Natural killer cell treated with Interleukin-12 subunit alpha and Interleukin-12 subunit beta and Interleukin-15 and Interleukin-18, amount 100 ng/mL, for 72 hours (primary cell): ENCODE measurements at places on chromosomes 3 and 15.
A peak's percentile ranks its signal among the peaks of the same experiment; 100 is the strongest.

DNA sequence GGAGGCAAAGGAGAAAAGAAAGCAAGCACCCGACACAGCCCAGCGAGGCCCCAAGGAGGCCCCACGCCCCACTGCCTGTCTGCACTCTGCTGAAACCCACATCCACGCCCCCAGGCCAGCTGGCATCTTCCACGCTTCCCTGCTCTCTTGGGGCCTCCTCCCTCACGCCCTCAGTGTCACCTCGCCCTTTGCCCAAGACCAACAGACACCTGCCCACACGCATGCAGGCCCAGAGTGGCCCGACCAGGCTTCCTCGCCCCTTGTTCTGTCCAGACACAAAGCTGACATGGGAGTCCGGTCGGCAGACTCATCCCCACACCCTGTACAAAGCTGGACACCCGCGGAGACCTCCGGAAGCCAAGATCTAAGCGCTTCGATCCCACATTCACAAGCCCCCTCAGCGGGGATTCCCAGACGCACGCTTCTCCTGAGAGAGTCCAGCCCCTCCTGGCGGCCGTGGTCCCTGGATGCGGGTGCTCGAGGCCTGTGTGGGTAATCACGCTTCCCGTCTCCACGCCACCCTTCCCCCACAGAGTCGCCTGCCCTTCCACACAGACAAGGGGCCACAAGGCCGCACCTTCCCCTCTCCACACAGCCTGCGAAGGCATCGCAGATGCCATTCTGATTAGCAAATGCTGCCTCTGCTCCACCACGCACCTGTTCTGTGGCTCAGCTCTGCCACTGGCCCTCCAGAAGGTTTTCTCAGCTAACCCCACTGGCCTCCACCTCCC is 176.6 kb downstream of the XXYLT1 start:
- peaks cover 22% of the 10 kb centered on the region for H3K4me1 ChIP-seq
- H3K36me3 ChIP-seq = no peaks in the 10 kb centered on the region
- no peak overlapping the region for H3K4me3 ChIP-seq

DNA sequence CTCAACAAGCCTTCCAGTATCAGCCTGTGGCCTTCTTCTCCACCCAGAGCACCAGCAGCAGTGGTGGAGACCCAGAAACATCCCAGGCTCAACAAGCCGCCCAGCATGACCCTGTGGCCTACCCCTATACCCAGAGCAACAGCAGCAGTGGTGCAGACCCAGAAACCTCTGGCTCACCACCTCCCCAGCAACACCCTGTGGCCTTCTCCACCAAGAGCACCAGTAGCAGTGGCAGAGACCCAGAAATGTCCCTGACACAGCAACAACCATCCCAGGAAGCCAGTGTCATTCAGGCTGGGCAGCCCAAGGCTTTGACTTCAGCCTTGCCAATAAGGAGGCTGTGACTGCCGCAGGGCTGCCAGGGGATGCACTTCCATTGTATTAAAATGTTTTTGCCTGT is 16.3 kb upstream of the EMC3 start:
- H3K36me3 ChIP-seq = peaks cover 10% of the 10 kb centered on the region
- H3K27ac ChIP-seq = no peak overlapping the region
- H3K4me3 ChIP-seq = no peak overlapping the region
- no peak for DNase-seq
- peaks cover 18% of the 10 kb centered on the region for H3K4me1 ChIP-seq

DNA sequence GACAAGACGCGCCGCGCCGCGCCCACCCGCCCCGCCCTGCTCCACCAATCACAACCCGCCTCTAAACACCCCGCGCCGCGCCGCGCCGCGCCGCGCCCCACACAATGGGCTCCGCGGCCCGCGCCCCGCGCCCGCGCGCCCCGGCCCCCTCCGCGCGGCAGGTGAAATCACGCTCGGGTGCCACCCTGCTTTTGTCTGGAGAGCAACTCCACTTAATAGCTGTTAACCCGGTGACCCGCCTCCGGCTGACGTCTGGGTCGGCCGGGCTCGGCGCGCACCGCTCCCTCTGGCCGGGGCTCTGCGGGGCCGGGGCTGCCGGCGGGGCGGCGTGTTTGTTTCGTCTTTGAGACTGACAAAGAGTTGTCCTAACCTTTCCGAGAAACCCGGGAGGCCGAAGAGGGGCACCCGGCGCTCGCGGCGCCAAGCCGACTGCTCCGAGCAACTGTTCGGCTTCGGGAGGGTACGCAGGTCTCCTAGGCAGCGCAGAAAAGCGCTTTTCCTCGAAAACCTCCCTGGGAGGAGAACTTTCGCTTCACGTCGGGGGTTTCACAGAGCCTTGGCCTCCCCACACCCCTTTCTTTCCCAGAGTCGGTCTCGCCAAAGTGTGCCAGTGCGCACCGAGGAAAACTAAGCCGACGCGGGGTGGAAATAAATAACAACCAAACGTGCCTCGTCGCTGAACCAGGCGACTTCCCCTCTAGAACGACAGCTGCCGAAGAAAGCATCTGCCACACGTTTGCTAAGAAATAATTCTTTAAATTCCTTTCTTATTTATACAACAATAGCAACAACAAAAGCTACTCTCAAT is 518.4 kb downstream of the FOXP1 start:
- no peak overlapping the region for H3K4me3 ChIP-seq
- peaks cover 40% of the 10 kb centered on the region for H3K4me1 ChIP-seq
- H3K27ac ChIP-seq = no peak overlapping the region
- no peaks in the 10 kb centered on the region for H3K36me3 ChIP-seq

- no peak for DNase-seq
- no peak overlapping the region for H3K4me3 ChIP-seq
- no peaks in the 10 kb centered on the region for H3K36me3 ChIP-seq
- no peaks in the 10 kb centered on the region for H3K4me1 ChIP-seq
- H3K27me3 ChIP-seq = no peaks in the 10 kb centered on the region
Observed at GRCh38 chr3:40404591-40405198, 17.7 kb downstream of the ENTPD3 start.

DNA sequence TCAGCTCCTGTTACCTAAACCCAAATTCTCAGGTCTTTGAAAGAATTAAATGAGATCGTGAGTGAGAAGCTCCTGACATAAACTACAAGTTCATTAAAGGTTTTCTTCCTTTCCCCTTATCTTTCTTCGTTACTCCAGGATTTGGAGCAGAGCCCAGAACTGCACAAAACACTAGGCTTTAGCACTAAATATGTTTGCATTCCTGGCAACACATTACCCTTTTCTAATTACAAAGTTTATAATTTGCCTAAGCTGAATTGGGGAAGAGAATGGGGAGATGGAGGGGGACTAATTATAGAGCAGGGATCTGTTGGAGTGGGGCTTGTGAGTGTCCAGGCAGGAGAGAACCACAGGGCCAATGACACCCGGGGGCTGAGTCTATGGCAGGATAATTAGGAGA is 109.7 kb downstream of the SV2B start:
- DNase-seq = no peak
- H3K36me3 ChIP-seq = no peaks in the 10 kb centered on the region
- no peak overlapping the region for H3K27ac ChIP-seq
- no peaks in the 10 kb centered on the region for H3K4me1 ChIP-seq
- no peak overlapping the region for H3K4me3 ChIP-seq

DNA sequence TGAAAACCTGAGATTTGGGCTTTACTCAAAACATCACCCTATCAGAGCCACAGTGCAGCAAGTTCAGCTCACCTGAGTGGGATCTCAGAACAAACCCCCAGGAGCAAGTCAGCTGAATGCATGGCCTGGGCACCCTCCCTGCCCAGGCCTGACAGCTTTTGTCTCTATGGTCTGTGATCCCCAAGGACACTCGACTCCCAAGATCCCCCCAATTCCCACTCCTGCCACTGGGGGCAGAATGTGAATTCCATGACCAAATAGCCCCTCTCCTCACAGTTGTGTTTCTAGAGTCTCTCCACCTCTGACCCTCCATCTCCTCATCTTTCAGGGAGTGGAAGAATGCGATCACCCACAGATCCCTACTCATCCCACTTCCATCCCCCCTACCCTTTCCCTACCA is 58.9 kb downstream of the ZNF445 start:
- H3K4me3 ChIP-seq = no peak overlapping the region
- H3K36me3 ChIP-seq = no peaks in the 10 kb centered on the region
- no peaks in the 10 kb centered on the region for H3K27me3 ChIP-seq
- no peaks in the 10 kb centered on the region for H3K4me1 ChIP-seq
- DNase-seq = no peak

GRCh38 chr3:177713928-177714900 is 516.9 kb upstream of the TBL1XR1 start:
- H3K27me3 ChIP-seq = no peaks in the 10 kb centered on the region
- no peak for DNase-seq
- peaks cover 3% of the 10 kb centered on the region for H3K4me1 ChIP-seq
- no peaks in the 10 kb centered on the region for H3K36me3 ChIP-seq

GRCh38 chr3:94217406-94217805 is 154.5 kb downstream of the NSUN3 start:
- no peaks in the 10 kb centered on the region for H3K36me3 ChIP-seq
- no peaks in the 10 kb centered on the region for H3K27me3 ChIP-seq
- no peak for DNase-seq
- no peaks in the 10 kb centered on the region for H3K4me1 ChIP-seq
- no peak overlapping the region for H3K4me3 ChIP-seq

DNA sequence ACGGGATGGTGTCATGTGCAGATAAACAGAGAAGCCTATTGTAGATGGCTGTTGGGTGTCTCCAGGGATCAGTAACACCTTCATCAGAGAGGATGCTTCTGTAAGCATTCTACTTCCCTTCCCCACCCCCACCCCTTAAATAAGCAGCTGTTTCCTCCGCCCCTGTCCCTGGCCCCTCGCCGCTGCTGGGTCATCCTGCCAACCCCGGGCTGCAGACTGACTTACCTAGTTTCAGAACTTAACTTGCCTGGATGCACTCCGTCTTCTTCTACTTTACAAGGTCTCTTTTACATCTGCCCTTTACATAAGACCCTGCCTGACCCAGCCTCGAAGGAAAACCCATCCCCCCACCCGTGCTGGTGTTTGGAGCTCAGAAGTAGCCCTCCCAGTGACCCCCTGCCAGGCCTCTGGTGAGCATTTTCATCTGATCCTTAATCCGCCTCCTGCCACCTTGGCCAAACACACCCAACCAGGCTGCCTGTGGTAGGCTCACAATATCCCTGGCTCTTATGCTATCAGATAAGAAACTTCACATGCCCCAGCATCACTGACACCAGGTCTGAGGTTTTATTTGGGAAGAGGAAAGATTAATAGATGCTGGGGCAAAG is 103.0 kb upstream of the HES1 start:
- H3K27me3 ChIP-seq = peaks cover 8% of the 10 kb centered on the region
- H3K4me1 ChIP-seq = no peaks in the 10 kb centered on the region
- no peak overlapping the region for H3K4me3 ChIP-seq
- DNase-seq = no peak
- H3K36me3 ChIP-seq = no peaks in the 10 kb centered on the region
- no peak overlapping the region for H3K27ac ChIP-seq

GRCh38 chr3:27861046-27862036 is 139.2 kb upstream of the EOMES start:
- peak overlapping the region; percentile 5 for H3K27ac ChIP-seq
- H3K36me3 ChIP-seq = no peaks in the 10 kb centered on the region
- H3K4me1 ChIP-seq = peaks cover 25% of the 10 kb centered on the region
- H3K27me3 ChIP-seq = no peaks in the 10 kb centered on the region
- peak overlapping the region; percentile 45 for H3K4me3 ChIP-seq

DNA sequence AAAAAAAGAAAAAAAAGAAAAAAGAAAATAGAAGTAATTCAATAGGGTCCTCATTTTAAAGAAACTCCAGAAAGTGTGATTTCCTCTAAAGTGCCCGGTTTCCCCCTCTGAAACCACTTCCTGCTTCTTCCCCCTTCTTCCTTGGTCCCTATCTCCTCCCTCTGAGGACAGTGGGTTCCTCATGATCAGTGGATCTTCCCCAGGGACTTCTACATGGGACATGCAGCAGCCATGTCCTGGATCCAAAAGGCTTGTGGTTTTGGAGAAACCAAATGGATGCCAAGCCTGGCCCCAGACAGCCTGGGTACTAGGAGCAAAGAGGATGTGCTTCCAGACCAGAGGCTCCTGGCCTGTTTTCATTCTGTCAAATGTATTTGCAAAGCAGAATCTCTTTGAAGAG is 26.6 kb upstream of the SMAD6 start:
- no peak for DNase-seq
- H3K27ac ChIP-seq = peak overlapping the region; percentile 95
- H3K27me3 ChIP-seq = no peaks in the 10 kb centered on the region
- no peaks in the 10 kb centered on the region for H3K36me3 ChIP-seq
- peak overlapping the region; percentile 28 for H3K4me3 ChIP-seq

DNA sequence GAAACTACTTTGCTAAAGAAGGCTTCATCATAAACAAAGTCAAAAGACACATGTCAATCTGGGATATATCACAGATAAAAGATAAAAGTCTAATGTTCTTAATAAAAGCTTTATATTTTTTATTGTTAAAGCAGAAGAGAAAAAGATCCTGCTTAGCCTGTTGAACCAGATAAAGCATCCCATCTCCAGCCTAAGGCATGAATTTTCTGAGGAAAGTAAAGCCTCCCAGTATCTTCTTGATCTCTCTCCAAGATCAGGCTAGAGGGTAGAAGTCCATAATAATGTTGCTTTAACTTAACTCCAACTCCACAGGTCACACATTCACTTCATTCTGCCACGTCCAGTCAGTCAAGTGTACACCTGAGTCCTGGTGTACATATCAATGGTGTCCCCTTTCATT is 14.2 kb downstream of the ARL14 start:
- H3K36me3 ChIP-seq = no peaks in the 10 kb centered on the region
- no peak for DNase-seq
- H3K27me3 ChIP-seq = no peaks in the 10 kb centered on the region
- H3K4me1 ChIP-seq = peaks cover 4% of the 10 kb centered on the region
- H3K4me3 ChIP-seq = no peak overlapping the region
- no peak overlapping the region for H3K27ac ChIP-seq

- H3K27ac ChIP-seq = no peak overlapping the region
- H3K36me3 ChIP-seq = peaks cover 5% of the 10 kb centered on the region
Observed at GRCh38 chr3:58502872-58503271, 11.0 kb downstream of the KCTD6 start.

- no peaks in the 10 kb centered on the region for H3K4me1 ChIP-seq
- H3K27ac ChIP-seq = no peak overlapping the region
Observed at GRCh38 chr3:103127737-103128136, 692.9 kb downstream of the ZPLD1 start.

DNA sequence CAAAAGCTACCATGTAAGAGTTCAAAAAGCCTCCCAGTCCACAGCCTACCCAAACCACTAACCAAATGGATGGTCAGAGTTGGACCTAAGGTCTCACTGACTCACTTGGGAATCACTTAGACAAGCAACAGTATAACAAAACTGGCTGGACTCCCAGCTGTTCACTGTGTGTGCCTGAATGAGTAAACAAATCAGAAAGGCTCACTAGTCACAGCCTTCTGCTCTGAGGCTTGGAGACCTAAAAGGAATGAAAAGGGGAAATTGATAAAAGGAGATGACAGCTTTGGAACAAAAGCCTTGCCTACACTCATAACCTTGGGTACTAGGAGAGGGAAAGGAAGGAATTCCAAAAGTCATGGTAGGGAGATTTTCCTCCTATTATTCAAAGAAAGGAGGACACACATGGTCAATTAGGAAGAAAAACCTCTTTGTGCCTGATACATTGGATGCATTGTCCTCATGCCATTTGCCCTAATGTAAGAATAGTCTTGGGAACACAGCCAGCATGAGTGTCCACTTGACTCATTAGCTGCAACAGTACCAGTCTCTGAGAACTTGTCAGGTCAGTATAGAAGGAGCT is 92.3 kb downstream of the FRMD5 start:
- no peak overlapping the region for H3K27ac ChIP-seq
- no peak overlapping the region for H3K4me3 ChIP-seq
- peaks cover 10% of the 10 kb centered on the region for H3K27me3 ChIP-seq
- no peak for DNase-seq

GRCh38 chr3:72722930-72723726 is 125.1 kb downstream of the SHQ1 start:
- H3K27ac ChIP-seq = no peak overlapping the region
- no peak for DNase-seq
- no peak overlapping the region for H3K4me3 ChIP-seq
- no peaks in the 10 kb centered on the region for H3K4me1 ChIP-seq
- peaks cover 5% of the 10 kb centered on the region for H3K27me3 ChIP-seq
- H3K36me3 ChIP-seq = no peaks in the 10 kb centered on the region

GRCh38 chr3:66378256-66378655 is 122.6 kb downstream of the LRIG1 start:
- peaks cover 6% of the 10 kb centered on the region for H3K4me1 ChIP-seq
- no peak for DNase-seq
- H3K36me3 ChIP-seq = peaks cover 23% of the 10 kb centered on the region
- no peak overlapping the region for H3K4me3 ChIP-seq
